ENCODE measurements at places on chromosomes 16 and 17. TPM values are rescaled to one million over a fixed set of nuclear protein-coding genes. Genes with fewer than 3 reads are reported as not detected.

- no peak for DNase-seq
Measured at GRCh38 chr16:51994597-51994996, 552.3 kb downstream of the TOX3 start.

- no peak for DNase-seq
Measured at GRCh38 chr16:15782573-15783365, 74.1 kb downstream of the MYH11 start.

GRCh38 chr17:76930107-76930506, 61.9 kb downstream of the MGAT5B start:
- no peak for DNase-seq

GRCh38 chr17:31067691-31068184, 27.0 kb upstream of the NF1 start:
- DNase-seq, result no peak

GRCh38 chr17:50681263-50682200, 26.2 kb downstream of the ANKRD40 start:
- no peak for DNase-seq

- DNase-seq, result no peak
Measured at GRCh38 chr17:39861235-39861634, 2.9 kb downstream of the IKZF3 start.

DNA sequence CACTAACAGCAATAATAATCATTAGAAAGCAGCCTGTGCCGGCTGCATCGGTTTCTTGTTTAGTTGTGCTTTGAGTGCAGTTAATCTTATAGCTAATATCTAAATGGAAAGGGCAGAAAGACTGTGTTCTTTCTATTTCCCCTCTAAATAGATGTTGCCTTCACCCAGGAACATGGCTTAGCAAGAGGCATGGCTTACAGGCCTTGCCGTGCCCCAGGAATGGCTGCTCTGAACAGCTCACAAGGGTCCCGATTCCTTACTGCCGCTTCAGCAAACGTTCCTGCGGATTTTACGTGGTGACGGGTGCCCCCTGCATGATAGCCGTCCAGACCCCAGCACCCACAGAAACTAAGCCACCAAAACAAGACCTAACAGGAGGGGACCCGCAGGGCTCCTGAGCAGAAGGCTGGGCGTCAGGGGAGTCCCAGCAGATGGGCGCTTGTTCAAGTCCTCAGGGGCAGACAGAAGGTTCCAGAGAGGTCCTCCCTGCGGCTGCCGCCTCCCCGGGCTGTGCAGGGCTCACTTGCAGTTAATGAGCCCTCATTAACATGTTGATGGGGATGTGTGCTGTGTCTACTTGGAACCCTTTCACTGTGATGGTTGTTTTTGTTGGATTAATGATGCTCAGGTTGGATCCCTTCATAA, 52.5 kb upstream of the ENPP7 start:
- no peak for DNase-seq

- DNase-seq, result no peak
Measured at GRCh38 chr17:81566461-81567126, 14.4 kb upstream of the FAAP100 start.

- no peak for DNase-seq
Measured at GRCh38 chr16:57630931-57631845, 2.8 kb downstream of the ADGRG1 start.

GRCh38 chr17:8887834-8888703, 20.6 kb upstream of the PIK3R6 start:
- no peak for DNase-seq

GRCh38 chr16:24969071-24969470, 46.1 kb downstream of the ARHGAP17 start:
- no peak for DNase-seq

DNA sequence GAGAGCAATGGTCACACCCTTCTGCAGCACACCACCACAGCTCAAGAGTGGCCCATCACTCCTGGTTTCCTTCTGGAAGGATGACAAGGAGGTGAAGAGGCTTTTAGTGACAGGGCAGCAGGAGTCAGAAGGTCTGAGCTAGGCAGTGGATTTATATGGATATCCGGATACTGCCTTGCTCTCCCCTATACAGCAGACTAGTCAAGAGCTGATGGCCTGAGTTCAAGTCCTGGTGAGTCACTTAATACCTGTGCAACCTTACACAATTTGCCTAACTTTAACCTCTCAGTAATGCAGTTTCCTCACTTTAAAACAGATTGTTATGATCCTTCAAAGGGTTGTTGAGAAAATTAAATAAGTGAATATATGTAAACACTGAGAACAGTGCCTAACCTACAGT, 22.9 kb downstream of the MYO18A start:
- DNase-seq, result no peak

GRCh38 chr16:54462151-54462651, 175.6 kb upstream of the IRX3 start:
- no peak for DNase-seq

DNA sequence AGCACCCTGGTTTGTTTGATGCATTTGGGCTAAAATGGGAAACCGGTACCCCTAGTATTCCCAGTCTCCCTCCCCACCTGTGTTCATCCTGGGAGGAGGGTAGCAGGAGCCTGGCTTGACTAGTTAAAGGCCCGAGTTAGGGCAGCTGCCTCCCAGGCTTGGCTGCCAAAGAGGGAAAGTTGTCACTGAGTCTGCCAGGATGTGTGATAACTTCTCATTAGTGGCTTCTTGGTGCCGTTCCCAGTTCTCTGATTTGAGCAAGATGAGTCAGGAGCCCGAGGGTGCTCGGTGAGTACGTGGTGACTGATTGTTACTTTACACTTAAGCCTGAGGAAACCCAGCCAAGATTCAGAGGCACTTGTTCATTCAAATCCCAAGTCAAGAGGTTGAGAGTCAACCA, 2.5 kb downstream of the KRT32 start:
- no peak for DNase-seq

Gene CSH1
- not detected for total RNA-seq

Gene GUCY2D
- total RNA-seq, result not detected

Gene NFAT5
- 18.5 TPM for total RNA-seq

Gene COX11
- total RNA-seq, result 46.1 TPM

Gene POLR2C
- total RNA-seq, result 55.0 TPM

Gene TEX19
- total RNA-seq, result 0.10 TPM

Gene CLEC10A
- total RNA-seq, result not detected
